ENCODE measurements at places on chromosomes 7 and 10.

DNA sequence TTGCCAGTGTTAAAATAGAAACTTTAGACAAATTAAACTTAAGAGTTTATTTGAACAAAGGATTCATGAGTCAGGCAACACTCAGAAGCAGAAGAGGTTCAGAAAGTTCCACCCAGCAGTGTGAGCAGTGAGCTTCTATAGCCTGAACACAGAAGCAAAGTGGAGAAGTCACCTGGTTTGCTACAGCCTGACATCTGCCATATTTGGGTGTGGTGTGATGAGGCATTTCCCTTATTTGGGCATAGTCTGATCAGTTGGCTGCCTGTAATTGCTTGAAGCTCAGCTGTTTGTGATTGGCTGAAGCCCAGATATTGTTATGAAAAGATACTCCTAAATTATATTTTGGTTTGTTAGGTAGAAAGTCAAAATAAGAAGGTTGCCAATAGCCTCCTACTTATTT is 39.1 kb downstream of the VWC2 start:
- DNase-seq, result no peak

DNA sequence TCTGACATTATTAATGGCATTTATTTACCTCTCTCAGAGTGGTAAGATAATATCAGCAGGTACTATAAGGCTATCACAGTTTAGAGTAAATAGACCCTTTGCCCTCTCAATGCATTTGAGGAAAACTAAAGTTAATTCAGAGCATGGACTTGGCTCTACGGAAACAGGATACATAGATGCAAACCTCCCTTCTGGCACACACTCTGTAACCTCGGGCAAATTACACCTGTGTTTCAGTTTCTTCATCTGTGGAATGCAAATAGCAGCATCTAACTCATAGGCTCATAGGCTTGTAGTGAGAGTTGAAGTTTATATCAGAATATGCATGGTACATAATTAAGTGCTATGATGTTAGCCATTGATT is 5.6 kb downstream of the RAPGEF5 start:
- no peak for DNase-seq

DNA sequence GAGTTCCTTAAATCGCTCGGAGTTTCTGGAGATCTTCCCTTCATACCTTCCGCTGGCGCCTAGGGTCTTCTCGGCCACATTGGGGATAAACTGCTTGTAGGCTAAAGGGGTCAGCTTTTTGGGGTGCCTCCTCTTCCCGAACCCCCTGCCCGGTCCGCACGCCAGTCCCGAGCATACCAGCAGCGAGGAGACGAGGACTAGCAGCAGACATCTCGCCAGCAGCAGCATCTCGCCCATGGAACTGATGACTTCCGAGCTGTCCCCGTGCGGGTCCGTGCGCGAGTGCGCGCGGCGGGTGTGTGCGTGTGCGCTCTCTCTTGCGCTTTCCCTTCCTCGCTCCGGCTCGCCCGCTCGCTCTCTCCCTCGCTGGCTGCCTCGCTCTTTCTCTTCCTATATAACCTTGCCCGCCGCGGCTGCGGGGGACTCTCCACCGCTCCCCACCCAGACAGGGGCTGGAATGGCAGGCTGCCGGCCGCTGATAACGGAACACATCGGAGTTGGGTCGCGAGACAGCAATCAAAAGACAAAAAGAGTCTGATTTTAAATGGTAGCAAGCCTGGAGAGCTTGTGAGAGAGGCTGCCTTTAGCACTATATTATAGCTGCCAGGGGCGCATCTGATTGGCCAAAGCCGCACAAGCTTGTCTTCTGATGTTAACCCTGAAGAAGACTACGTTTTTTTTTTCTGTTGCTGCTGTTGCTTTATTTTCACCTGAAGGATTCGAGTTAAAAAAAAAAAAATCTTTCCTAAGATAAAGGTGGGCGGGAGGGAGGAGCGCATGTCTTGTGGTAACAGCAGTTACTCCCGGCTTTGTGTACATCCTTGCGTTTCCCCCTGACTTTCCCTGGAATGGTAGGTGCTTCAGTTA is at the start of gene SHH:
TSS of gene SHH (minus strand) at position 569 of the 867 bp plus-strand sequence. CDS start at position 228, 341 bp downstream.
- no peak for DNase-seq

DNA sequence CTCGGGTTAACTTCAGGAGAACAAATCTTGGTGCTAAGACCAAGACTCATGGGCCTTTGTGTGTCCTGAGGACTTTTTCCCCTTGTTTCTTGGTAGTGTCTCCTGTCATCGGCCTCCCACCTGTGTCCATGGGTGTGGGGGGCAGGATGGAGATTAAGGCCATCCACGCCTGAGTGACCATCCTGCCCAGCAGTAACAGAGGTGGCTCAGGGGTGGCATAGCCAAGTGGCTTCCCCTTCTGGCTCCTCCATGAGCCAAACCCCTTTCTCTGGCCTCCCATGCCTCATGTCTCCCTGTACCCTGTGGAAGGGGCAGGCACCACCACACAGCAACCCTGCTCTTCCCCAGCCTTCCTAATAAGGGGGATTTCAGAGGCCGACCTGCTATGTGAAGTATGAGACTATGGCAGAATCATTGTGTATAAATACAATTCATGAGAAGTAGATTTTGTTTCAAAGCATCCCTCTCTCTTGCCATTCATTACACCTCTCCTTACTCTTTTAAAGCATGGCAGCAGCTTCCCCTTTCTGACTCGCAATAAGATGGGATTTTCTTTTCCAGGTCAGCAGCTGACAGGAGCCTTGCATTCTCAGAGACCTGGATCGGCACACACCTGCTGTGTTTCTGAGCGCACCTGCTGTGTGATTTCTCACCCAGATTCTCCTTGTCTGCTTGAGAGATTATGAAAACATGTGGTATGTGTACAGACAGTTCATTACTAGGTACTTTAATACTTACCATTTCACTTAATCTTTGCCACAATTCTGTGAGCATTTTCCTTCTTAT is 102.5 kb downstream of the XPNPEP1 start:
- DNase-seq, result no peak

DNA sequence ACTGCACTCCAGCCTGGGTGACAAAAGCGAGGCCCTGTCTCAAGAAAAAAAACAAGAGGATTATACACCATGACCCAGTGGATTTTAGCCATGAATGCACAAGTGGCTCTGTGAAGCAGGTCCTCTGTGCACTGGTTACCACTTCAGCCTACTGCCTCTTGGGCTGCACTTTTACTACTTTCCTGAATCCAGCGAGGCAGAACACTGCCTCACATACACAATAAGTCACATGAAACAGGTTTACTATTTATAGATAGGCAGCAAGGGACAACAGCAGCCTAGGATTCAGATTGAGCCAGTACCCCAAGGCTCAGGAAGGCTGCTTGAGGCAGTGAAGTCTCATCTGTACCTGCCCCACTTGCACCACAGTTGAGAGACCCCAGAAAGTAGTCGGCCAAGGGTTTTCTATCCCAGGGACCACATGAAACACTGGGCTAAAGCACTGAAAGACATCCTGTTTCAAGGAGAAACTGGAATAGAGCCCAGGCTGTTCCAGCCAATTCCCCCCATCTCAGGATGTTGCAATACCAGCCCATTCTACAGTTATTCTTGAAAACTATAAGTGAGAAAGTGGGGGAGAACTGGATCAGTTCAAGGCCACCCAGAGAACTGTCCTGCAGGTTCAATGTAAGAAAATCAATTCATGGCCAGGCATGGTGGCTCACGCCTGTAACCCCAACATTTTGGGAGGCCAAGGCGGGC is 10.3 kb upstream of the OGDH start:
- no peak for DNase-seq

DNA sequence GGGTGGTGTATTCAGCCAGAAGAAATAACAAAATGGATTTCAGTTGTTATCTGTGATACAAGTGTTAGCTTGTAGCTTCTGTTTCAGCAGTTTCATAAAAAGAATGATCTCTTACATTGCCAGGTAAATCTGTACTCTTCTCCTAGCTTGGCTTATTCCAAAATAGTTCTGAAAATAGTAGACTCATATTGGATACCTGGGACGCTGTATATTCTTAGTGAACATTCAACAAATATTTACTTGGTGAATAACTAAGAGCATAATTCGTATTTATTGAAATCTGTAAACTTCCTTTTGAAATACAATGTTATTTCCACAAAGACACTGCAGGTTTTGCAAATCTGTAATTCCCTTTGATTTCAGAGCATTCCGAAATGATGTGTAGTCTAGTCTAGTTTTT is 249.2 kb downstream of the ADK start:
- DNase-seq, result no peak

GRCh38 chr10:114288424-114289095 is 49.5 kb downstream of the VWA2 start:
- no peak for DNase-seq

DNA sequence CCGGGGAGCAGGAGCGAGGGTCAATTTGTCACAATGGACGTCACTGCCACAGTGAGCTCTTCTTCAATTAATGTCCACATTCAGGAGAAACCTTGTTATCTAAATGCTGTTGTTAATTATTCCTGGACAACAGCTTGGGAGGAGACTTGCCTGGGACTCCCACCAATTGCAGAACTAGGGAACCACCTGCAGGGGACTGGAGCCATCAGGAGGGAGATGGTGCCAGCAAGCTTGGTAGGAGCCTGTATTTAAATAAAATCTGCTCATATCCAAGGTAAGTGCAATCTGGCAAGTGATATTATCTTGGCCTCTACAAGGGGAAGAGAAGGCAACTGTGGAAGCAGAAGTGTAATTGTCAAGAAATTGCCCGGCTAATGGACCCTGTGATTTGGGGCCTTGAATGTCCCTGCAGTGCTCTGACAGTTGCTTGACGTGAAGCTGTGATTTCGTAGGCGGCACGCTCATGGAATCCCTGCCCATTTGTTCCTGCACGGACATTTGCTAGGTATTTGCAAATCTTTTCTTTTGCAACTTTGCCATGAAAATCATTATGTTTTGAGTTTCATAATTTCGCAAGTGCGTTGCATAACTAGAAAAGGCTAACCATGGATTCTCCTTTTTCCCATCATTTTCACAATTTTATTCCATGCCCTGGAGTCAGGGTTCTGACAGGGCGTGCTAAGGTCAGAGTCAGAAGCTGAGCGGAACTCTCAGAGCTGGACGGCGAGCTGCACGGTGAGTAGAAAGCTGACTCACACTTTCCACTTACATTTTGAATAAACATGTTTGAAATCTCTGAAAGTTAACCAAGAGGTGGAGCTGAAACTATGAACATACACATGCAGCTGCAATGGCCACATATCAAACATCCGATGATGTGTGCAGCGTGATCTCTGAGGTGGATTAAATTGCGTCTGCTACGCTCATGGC is 84.9 kb upstream of the TCERG1L start:
- DNase-seq, result no peak

DNA sequence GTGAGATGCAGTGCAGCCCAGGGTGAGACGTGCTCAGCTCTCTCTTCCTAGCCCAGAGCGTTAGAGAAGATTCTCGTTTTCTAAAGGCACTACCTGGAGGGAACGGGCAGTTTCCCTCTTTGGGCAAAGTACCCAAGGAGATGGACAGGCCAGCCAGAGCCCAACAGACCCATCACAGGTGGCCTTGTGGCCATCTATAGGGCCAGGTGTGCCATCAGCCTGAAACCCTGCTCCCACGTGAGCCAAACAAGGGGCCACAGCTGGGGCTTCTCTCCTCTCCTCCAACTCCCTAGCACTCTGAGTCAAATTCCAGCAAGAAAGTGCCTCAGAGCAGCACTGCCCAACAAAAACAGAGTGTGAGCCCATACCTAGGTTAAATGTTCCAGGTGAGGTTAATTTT is 22.3 kb downstream of the CHST15 start:
- no peak for DNase-seq

DNA sequence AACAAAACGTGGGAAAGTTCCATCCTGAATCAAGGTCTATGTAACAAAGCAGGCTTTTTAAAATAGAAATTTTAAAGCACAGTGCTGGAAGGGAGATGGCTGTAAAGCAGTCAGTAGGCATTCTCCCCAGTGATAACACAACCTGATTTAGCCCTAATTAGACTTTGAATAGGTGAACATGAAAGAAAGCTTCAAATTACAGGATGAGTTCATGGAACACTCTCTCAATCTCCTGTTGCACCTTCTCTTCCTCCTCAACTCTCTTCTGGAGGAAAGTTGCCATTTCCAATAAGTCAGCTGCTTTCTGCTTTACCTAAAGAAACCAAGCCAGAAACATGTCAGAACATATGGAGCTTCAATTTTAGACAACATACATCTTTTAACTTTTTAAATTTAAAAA is 20.1 kb downstream of the SFR1 start:
- no peak for DNase-seq

GRCh38 chr7:142181966-142182365 is 70.4 kb downstream of the MGAM2 start:
- DNase-seq, result no peak

DNA sequence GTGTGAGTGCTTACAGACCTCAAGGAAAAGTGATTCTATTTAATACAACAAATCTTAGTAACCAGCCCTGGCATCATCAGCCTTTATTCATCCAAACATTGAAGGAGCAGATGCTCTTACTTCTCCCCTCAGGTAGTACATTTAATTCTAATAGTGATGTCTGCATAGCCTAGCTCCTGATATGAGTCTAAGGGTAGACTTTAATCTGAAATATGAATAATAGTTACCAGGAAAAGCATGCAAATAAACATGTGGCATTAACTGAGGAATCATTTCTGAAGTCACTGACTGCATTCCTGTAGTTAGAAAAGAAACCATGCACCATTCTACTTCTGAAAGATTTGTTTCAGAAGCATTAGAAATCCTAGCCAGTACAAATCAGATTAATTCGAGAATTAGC is 25.7 kb upstream of the LMBR1 start:
- DNase-seq, result no peak

GRCh38 chr10:11303361-11304170 is 285.9 kb downstream of the CELF2 start:
- DNase-seq, result no peak

DNA sequence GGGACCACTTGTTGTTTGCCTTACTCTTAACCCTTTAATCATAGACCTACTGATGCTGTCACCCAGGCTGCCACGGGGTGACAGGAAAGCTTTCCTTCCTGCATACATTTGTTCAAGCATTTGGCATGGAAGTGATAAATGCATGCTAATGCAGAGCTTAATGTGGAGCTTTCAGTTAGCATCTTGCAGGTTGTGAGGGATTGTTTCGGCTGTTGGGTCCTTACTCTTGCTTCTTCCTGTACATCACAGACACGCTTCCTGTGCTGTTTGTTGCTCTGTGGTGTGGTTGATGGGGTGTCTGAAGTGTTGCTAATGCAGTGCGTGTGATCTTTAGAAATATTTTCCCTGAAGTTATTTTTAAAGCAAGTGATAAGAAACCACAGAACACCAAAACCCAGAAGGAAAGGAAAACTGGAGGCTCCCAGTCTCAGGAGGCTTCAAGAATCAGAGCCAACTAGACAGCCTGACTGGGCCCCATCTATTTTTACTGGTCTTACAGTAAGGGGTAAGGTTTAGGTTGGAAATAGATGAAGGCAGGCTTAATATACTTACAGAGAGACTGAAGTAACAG is 143.1 kb downstream of the CHN2 start:
- DNase-seq, result peak; percentile 73

All from DND-41 (cell line).